Activated naive CD8-positive, alpha-beta T cell treated with anti-CD3 and anti-CD28 coated beads, Interleukin-2, amount 10 ng/mL, durations not matched to agents 7 days and 5 days (primary cell): ENCODE measurements at places on chromosomes 5 and 9. TPM values are rescaled to one million over a fixed set of nuclear protein-coding genes. Genes with fewer than 3 reads are reported as not detected.

GRCh38 chr9:89256642-89257041 lies 54.4 kb upstream of the CKS2 start:
- no peak for DNase-seq

DNA sequence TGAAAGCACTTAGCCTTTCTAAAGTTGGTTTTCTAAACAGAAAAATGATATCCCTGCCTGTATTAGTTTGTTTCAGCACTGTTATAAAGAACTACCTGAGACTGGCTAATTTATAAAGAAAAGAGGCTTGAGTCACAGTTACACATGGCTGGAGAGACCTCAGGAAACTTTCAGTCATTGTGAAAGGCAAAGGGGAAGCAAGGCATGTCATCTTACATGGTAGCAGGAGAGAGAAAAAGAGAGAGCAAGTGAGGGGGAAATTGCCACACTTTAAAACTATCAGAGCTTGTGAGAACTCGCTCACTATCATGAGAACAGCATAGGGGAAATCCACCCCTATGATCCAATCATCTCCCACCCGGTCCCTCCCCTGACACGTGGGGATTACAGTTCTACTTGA lies 64.9 kb downstream of the FAM170A start:
- no peak for DNase-seq

The AGXT2 gene
- not detected for total RNA-seq

The GALT gene
- 119 TPM for total RNA-seq

DNA sequence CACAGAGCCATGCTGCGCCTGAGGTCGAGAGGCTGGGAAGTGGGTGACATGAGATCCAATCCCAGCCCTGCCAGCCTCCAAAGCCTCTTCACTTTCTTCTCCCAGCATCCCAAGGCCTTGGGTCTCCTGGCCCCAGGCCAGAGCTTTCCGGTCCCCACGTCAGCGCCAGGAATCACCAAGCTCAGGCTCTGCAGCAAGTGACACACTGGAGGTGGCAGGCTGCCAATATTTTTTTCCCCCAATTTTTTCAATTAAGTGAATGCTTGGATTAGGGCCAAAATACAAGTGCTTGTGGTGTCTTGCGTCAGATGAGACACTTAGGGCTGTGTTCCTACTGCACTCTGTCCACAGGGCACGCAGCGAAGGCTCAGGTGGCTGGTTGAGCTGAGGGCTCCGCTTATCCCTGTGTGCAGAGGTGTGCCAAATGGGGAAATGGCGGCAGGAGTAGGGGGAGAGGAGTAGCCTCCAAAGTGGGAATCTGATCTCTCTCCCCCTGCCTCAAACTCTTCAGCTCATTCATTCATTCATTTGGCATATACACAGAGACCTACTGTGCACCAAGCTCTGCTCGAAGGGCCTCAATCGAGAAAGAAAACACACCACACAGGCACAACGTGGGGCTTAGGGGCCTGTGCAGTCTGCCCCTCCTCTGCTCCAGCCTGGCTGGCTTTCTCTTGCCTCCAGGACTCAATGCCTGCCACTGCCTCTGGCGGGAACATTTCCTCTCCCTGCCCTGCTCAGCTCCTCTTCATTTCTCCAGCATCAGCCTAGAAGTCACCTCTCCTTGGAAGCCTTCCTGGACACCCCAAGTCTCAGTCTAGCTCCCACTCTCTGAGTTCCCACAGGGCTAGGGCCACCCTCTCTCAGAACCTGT lies 16.6 kb downstream of the SH3PXD2B start:
- no peak for DNase-seq

- peak; percentile 22 for DNase-seq
These were observed 14.5 kb upstream of the LPCAT1 start for GRCh38 chr5:1538276-1538675.

DNA sequence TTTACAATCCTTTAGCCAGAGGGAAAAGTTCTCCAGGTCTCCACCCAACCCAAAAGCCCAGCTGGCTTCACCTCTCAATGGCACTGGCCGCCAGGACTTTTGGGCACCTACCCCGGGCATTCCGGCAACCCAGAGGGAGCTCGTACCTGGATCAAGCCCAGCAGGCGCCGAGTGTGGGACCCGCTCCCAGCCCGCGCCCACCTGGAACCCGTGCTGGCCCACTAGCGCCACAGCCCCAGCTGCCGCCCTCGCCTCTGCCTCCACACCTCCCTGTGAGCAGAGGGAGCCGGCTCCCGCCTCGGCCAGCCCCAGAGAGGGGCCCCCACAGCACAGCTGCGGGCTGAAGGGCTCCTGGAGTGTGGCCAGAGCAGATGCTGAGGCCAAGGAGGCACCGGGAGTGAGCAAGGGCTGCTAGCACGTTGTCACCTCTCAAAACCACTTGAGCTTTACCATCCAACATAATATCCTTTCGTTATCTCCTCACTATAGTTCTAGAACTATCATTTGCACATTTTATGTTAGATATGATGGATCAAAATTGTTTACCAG lies 69.7 kb downstream of the GCNT1 start:
- no peak for DNase-seq

DNA sequence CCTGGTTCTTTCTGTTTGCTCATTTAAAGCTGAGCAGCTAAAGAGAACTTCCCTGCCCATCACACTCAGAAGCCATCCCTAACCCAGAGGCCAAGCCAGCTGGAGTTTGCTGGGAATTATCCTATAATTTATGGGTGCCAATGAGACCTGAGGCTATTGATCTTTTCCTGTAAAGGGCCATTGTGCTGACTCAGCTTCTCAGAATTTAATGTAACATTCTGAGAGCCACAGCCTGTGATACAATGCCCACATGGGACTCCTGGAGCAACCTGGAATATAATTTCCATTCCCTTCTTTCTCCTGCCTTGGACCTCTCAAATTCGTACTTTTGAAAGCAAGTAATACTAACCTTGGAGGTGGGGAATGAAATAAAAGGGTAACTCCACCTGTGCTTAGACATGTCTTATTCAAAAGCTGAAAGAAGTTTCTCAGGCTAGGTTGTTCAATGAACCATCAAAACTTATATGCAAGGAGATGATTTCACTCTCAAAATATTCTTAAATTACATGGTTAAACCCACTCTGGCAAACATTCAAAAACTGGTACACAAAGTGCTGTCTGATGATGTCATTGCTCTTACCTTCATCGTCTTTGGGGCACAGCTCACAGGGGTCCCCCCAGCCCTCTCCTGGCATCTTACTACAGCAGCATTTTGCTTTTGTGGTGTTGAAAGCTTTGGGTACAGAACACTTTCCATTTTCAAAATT lies 206.7 kb downstream of the SLC12A2 start:
- DNase-seq, result no peak

DNA sequence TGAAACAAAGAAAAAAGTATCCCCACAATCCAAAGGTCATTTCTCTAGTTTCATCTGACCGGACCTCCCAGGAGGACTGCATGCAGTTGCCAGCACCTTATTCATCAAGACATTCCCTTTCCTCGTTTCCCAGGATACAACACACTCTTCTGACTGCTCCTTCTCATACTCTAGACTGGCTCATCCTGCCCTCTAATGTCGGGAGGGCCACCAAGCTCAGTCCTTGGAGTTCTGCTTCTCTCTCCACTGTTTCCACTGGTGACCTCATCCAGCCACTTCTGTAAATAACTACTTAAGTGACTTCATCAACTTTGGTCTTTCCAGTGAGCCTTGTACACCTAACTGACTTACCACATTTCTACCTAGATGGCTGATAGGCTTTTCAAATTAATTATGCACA lies 179.1 kb downstream of the EPB41L4A start:
- no peak for DNase-seq

DNA sequence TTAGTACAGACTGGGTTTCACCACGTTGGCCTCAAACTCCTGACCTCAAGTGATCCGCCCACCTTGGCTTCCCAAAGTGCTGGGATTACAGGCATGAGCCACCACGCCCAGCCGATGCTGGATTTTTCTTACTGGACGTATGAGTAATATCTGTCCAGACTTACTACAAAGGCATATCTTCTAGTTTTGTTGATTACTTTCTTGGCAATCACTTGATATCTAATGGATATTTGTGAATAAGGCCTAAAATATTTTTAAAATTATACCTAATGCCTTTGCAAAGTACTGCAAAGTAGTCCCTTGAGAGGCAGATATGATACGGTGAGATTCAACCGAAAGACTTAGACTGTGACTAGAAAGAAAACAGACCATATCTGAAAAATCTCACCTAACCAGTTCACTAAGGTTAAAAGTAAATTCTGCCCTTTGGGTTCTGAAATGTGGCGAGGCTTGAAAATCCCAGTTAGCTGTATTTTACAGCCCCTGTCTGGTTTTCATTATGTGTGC lies 152.1 kb downstream of the GNAQ start:
- no peak for DNase-seq

- no peak for DNase-seq
These were observed 152.4 kb downstream of the LRRC70 start for GRCh38 chr5:62731022-62731421.

GRCh38 chr9:83992407-83992806 lies 11.8 kb downstream of the RMI1 start:
- no peak for DNase-seq

GRCh38 chr5:35887321-35888100 lies 30.8 kb downstream of the IL7R start:
- DNase-seq, result no peak

- no peak for DNase-seq
These were observed 262.0 kb upstream of the TRPM3 start for GRCh38 chr9:71383308-71383940.

GRCh38 chr9:96618209-96619123 lies 1.2 kb downstream of the CDC14B start:
- peak; percentile 35 for DNase-seq

DNA sequence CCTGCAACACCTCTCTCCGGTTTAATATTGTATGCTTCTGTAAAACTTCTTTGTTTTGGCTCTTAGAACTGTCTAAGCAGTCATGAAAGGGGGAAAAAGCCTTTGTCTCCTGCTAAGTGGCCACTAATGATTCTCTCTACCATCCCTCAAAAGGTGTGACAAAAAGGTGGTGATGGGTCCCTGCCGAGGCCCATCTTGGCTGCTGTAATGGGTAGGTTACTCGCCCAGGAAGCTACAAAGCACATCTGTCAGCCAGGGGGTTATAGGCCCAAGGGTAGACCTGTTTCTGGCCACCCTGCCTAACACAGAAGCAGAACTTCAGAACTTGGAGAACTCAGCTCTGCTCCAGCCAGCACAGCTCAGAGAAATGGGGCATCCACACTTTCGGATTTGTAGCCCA lies 1.6 kb downstream of the FAM219A start:
- no peak for DNase-seq

- DNase-seq, result no peak
These were observed 200.4 kb downstream of the ARRDC3 start for GRCh38 chr5:91182763-91183162.

The GGTA1 gene
- total RNA-seq, result not detected

- DNase-seq, result no peak
These were observed 640.2 kb downstream of the CCDC171 start for GRCh38 chr9:16193066-16193465.

The FOXD4L5 gene
- 0.43 TPM for total RNA-seq

DNA sequence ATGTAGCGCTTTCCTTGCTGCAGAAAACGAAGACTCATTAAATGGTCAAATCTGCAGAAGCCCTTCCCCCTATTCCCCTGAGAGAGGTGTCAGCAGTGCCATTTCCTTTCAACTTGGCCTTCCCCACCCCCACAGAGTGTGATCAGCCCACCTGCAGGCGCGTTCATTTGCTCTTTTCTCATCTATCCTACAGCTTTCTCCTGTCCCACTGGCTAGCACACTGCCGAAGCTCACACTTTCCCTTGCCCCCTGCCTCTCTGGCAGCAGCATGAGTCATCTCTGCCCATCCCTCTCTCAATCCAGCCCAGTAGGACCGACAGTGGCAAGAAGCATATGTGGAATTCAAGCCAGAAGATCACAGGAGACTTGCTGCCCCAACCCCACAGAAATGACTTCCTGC lies 213.8 kb downstream of the FAM114A2 start:
- no peak for DNase-seq
